ENCODE measurements at places on chromosomes 3 and 15.

DNA sequence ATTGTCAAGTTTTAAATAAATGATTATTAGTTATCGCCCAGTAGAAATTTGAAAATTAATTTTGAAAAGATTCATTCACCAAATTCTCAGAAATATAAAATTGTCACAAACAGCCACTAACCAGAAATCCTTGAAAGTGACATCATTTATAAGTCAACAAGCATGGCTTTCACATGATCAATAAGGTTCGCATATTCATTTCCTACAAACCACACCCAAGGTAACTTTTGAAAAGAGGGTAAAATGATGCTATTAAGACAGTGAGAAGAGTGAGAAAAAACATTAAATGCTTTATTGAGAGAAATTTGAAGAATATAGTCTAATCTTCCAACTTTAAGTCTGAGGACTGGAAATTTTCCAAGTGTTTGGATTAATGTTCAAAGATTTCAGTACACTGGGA is 263.6 kb upstream of the ALCAM start:
- DNase-seq, result no peak

GRCh38 chr15:40339621-40339945 is 1.2 kb downstream of the CCDC9B start:
- no peak for DNase-seq

- DNase-seq, result no peak
Measured at GRCh38 chr15:100373942-100374341, 32.2 kb upstream of the ADAMTS17 start.

GRCh38 chr3:102163039-102163817 is 271.6 kb upstream of the ZPLD1 start:
- DNase-seq, result no peak

DNA sequence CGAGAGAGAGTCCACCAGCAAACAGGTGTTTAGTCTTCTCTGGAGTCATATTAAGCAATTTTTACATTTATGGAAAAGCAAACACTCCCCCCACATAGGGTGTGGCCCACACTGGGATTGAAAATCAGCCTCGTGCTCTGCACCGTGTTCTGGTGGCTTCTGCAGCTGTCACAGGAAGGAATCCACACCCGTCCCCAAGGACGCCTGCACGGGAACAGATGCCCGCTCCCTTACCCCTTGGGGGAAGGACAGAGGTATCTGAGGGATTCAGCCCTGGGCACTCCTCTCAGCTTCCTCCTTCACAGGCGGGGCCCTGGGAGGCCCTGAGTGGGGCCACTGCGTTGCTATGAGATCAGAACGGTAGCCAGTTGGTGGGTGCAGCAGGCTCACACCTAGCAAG is 27.8 kb downstream of the LIPC start:
- DNase-seq, result no peak

- DNase-seq, result no peak
Measured at GRCh38 chr15:63626955-63627354, 29.8 kb downstream of the FBXL22 start.

DNA sequence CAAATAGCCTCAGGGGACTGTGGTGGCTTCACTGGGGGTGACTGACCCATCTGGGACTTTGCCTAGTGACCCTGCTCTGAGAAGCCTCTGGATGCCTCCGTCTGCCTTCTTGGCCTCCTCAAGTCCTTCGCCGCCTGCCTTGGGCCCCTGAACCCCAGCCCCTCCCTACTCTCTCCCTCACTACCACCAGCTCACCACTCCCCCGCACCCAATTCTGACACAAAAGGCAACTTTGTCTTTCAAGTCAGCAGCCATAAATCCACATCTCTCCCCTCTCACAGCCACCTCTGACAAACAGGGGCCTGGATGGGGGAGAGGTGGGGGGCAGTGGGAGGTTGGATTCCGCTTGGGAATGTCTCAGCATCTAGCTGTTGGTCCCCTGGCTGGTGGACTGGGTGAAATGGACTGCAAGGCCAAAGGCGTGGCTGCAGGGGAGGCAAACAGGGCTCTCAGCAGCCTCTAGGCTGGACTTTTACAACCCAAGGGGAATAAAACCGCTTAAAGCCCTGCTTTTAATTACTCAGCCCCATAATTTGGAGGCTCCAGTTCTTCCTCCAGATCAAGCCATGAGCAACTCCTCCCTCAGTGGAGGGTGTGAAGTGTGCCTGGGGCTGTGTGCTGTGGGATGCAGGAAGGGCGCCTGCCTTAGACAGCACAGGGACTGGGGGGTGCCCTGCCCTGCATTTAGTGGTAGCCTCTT is 33.4 kb downstream of the IGDCC3 start:
- DNase-seq, result no peak

DNA sequence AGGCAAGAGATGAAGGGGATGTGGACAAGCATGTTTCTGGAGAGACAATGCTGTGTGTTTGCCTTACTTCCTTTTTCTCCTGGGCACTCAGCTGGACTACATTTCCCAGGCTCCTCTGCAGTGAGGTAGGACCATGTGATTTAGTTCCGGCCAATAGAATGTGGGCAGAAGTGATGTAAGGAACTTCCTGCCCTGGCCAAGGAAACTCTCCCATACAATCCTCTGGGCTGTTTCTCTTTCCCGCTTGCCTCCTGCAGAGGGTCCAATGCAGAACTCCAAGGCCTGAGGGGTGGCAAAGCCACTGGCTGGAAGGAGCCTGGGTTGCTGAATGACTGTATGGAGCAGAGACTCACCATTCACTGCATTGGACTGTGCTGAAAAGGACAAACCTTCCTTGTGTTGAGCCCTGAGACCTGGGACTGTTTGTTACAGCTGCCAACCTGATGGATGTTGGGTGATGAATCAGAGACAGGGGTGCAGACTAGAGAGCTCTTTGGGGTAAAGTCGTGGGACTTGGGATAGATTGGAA is 82.7 kb upstream of the SLC6A6 start:
- DNase-seq, result no peak

GRCh38 chr3:61182662-61183061 is 68.6 kb downstream of the FHIT start:
- no peak for DNase-seq

GRCh38 chr3:59101231-59101736 is 51.5 kb upstream of the CFAP20DC start:
- no peak for DNase-seq
